NCI-H1105 (cell line): ENCODE measurements at places on chromosomes 3 and 15.

- no peak for DNase-seq
Observed at GRCh38 chr3:25885544-25885943, 95.7 kb downstream of the OXSM start.

- DNase-seq, result no peak
Observed at GRCh38 chr15:43776101-43776717, 557 bp downstream of the ELL3 start.

DNA sequence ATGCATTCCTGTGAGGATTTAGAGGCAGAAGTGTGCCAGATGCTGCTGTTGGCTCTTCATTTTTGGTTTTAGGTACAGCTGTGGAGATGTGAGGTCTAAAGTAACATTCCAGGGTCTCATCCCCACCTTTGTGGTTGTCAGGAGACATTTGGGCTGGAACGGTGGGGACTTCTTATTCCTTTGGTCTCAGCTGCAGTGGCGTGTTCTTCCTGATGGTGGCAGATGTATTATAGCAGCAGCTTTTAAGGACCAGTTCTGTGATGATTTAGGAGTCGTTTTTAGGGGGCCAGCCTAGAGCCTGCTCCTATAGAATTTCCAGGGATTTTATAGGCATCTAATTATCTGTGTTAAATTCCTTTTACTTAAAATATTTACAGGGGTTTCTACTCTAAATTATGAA is 221.0 kb upstream of the EOMES start:
- no peak for DNase-seq

- no peak for DNase-seq
Observed at GRCh38 chr3:120350401-120350941, 1.3 kb upstream of the LRRC58 start.

DNA sequence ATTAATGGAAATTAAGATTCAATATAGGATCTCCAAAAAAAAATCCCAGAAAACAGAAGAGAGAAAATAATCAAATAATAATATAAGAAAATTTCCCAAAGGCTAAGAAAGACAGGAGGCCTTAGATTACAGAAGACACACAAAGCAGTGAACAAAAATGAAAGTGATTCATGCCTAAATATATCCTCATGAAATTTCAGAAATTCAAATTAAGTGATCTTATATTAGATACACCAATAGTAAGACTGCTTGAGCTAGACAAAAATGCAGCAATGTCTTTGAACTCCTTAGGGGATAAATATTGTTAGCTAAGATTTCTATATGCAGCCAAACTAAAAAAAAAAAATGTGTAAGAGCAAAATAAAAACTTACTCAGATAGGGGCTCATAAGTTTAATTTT is 44.6 kb upstream of the ARPP21 start:
- DNase-seq, result no peak

DNA sequence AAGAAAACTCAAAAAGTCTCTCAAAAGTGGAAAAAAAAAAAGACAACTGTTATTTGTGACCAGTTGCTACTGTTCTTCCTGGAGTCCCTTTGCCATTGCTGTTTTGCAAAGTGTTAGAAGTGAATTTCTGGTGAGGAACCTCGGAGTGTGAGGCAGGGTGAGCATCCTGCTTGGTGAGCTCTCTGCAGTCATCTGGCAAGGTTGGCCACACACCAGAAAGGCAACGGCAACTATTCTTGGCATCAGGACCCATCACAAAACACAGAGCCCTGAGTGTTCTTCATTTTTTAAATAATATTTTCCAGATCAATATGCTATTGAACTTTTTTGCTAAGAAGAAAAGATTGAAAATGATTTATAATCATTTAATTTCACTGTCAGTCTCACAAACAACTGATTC is 60.7 kb downstream of the CGNL1 start:
- DNase-seq, result no peak

GRCh38 chr3:10437272-10437994 is 68.0 kb downstream of the ATP2B2 start:
- no peak for DNase-seq

- DNase-seq, result no peak
Observed at GRCh38 chr3:128128251-128128650, 4.6 kb upstream of the RUVBL1 start.

DNA sequence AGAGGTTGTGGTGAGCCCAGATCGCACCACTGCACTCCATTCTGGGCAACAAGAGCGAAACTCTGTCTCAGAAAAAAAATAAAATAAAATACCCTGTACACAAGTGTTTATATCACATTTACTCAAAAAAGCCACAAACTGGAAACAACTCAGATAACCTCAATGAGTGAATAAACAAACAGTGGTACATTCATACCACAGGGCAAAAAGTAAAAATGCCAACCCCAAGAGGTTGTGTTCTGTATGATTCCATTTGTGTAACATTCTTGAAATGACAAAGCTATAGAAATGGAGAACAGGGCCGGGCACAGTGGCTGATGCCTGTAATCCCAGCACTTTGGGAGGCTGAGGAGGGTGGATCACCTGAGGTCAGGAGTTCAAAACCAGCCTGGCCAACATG is 12.9 kb downstream of the EDC3 start:
- no peak for DNase-seq

DNA sequence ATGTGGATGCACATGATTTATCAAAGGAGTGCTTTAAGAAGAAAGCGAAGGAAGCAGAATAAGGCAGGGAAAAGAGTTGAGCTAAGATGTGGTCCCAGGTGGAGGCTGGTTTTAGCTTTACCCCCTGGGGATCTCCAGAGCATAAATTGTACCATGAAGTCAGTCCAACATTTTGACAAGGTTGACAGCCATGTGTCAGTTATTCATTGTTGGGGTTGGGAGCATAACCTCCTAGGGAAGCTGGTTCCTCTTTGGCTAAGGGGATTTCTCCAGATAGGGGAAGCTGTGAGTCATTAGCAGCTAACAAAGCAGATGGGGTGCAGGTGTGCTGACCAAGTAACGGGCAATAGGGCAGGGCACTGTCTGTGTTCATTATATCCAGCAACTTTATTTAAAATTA is 123.7 kb upstream of the IGSF10 start:
- DNase-seq, result no peak
